ENCODE measurements at places on chromosomes 2 and 18.

GRCh38 chr18:50847192-50847591 is 27.4 kb upstream of the MRO start:
- no peak for DNase-seq

DNA sequence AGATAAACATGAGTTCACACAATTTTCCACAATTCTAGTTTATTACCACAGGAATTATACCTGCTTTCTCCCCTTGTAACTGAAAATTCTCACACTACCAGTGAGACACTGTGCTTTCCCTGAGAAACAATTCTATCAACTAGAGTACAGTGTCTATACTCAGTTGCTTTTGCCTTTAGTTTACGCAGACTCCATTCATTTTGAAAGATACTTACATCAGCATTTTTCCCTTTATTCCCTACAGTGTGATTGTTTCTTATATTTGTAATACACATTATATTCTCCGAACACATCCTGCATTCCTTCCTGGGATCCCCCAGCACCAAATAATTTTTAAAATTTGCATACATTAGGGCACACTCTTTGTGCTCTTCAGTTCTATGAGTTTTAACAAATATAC is 1455.5 kb downstream of the SUCLG1 start:
- DNase-seq: no peak

DNA sequence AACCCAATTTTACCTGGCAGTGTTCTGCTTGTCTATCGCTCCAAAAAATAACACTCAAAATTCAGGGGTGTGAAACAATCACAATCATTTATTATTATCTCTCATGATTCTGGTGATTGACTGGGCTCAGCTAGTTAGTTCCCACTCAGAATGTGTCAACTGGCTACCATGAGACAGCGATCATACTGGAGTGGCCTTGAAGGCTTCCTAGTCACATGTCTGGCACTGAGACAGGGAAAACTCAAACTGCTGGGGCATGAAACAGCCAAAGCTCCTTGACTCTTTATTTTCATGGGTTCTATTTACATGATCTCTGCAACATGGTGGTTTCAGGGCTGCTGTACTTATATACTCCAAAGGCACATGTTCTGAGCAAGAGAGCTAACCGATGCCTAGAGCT is 6.2 kb upstream of the ANXA4 start:
- no peak for DNase-seq

GRCh38 chr2:180156651-180157050 is 149.6 kb upstream of the CWC22 start:
- DNase-seq: no peak

GRCh38 chr2:16247326-16248122 is 307.2 kb downstream of the MYCN start:
- no peak for DNase-seq
